ENCODE measurements at places on chromosomes 12 and 14.

DNA sequence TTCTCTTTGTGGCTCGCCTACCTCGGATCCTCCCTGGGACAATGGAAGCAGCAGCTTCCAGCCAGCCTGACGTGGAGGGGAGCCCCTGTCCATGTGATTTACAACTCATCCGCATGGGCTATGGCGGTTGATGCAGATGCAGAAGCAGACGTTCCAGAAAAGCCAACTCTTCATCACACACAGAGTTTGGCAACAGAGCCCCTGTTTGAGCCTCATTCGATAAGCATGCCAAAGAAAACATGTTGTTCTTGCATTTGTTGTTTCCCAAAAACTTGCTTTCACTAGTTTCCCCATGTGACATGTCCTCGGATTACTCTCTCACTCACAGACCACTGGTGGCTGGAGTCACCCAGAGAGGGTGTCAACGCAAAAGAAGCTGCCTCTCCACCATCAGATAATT is 16.4 kb upstream of the TC2N start:
- no peak for DNase-seq

- DNase-seq = no peak
These were observed 122.8 kb downstream of the EML1 start for GRCh38 chr14:99916091-99916383.

DNA sequence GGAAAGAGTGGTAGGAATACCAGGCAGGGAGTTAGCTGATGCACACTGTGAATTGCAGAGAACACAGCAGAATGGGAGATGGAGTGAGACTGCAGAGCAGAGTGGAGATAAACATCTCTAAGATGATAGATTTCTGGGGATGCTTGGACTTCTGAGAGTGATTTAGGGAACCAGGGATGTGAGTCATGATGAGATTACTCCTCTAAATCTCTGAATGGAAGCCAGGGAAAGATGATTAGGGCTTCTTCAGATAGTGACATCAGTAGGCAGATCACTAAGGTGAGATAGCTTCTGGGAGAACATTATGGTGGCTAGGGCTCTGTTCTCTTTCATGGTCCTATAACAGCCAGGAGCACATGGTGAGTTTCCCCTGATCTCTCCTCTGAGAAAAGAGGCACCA is 501.5 kb upstream of the USP15 start:
- DNase-seq = no peak

DNA sequence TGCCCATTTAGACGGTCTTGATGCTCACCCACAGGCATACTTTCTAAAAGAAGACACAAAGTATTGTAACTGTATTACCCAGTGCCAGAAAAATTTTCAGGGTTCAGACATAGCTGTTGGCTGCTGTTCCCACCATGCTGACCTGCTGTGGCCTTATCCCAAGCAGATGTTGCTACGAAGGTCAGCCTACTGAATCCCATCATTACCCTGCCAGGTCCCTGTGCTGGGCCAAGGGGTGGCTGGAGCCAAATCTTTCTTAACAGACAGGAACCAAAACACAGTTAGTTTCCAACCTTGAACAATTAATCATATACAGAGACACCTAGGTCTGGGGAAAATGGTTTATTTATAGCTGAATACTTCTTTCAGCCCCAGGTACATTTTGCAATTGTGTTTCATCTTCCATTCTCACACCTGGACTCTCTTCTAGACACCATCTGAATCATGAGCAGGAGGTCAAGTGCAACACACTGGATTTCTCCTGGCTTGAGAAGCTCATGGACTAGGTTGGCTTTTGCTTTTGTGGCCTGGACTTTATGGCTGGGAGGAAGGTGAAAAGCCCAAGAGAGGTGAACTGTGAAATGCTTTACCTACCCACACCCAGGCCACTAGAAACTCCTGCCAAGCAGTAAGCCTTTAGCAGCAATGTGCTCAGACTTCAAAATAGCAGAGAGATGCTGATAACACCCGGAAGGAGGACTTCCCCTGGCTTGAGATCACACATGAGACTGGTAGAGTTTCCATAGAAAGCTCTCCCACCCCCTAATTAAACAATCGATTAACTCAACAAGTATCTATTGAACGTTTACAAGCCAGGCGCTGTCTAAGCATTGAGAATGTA is 150.1 kb downstream of the SUDS3 start:
- no peak for DNase-seq

DNA sequence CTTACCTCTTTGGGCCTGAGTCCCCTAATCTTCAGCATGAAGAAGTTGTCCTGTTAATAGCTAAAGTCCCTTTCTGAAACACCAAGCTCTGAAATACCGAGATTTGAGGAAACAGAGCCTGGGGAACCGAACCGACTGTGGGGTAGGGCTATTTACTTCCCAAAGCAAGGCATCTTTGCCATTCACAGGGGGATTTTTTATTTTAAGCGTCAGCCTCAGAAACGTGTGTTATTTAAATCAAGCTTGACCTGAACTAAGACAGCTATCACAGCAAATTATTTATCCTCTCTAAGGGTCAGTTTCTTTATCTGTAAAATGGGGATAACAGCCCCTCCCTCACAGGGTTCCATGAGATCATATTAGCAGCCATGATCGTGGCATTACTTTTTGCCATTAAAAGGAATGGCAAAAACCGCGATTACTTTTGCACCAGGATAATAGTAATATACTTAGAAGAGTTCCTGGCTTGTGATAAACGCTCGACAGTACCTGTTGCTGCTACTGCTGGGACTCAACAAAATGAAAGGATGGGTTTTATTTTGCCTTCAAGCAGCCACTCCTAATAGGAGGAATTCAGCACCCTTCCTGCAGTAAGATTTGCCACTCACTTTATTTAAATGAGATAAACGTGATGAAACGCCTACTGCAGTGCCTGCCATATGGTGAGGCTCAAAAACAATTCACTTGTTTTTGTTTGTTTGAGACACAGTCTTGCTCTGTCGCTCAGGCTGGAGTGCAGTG is 1.3 kb upstream of the CORO1C start:
- no peak for DNase-seq

DNA sequence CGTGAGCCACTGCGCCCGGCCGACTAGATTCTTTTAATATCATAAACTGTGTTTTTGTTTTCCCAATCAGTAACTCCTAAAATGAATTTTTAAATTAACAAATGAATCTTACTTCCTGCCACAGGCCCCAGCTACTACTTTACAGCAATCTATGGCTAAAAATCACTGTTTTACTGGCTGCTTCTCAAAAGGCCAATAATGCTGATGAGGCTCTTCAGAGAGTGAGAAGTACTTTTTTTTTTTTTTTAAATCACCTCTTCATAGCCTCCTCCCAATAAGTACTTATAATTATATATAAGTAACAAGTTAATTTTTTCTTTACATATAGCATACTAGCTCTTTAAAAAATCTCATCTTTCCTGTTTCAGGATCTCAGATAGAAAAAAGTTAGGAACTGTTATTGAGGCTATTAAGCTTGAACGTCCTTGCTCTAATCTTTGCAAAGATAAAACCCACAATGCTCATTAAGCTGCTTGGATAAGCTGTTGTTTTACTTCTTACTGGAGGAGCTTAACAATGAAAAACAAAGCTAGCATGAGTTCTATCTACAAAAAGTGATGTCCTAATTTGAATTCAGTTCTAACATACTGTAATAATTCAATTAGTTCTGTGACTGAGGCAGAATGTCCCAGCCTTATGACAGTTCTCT is 12.8 kb upstream of the WDR20 start:
- no peak for DNase-seq

DNA sequence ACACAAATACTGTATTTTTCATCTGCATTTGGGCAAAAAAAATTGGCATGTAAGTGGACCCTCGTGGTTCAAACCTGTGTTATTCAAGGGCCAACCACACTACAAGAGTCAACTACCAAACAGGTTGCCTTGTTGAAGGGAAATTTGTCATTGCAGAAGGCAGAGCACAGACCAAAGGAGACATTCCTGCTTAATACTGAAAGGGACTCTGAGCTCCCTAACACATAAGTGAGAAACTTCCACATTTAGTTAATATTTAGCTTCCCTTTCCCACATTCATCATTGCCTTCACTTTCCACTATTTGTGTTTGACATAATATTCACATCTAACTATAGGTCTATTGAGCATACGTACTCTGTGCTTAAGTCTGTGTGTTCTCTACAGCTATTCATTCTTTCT is 266.9 kb downstream of the KCNH5 start:
- no peak for DNase-seq

DNA sequence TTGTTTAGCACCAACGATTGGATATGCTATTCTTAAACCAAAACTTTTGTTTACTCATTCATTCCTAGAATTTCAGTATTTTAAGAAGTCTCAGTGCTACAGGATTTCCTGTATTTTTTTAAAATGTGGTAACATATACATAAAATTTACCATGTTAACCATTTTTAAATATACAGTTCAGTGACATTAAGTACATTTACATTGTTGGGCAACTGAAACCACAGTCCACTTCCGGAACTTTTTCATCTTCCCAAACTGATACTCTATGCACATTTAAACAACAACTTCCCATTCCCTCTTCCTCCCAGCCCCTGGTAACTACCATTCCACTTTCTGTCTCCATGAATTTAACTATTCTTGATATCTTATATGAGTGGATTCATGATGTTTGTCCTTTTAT is 30.3 kb downstream of the PDE3A start:
- no peak for DNase-seq

DNA sequence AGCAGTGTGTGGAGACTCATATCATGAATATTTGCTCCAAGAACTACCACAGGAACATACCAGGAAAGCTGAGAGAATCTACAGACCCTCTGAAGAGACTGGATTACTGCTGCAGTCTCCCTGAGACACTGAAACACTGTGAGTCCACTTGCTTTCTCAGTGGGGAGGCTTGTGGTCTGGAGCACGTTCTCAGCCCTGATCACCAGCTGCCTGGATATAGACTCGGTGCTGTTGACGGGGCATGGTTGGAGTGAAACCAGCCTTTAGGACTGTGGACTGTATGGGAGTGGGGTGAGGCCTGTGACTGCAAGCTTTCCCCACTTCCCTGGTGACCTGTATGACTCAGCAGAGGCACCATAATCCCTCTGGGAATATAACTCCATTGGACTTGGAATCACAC is 525.8 kb upstream of the FBXO33 start:
- DNase-seq = no peak

DNA sequence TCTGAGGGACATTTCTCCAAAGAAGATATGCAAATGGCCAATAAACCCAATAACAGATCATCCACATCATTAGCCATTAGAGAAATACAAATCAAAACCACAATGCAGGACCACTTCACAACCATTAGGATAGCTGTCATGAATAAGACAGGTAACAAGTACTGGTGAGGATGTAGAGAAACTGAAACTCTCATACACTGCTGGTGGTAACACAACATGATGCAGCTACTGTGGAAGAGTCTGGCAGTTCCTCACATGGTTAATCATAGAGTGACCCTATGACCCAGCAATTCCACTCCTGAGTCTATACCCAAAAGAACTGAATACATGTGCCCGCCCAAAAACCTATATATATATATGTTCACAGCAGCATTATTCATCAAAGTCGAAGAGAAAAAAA is 39.0 kb downstream of the TTC9 start:
- DNase-seq = no peak

- DNase-seq = no peak
These were observed 71.8 kb downstream of the NINJ2 start for GRCh38 chr12:591167-592023.

DNA sequence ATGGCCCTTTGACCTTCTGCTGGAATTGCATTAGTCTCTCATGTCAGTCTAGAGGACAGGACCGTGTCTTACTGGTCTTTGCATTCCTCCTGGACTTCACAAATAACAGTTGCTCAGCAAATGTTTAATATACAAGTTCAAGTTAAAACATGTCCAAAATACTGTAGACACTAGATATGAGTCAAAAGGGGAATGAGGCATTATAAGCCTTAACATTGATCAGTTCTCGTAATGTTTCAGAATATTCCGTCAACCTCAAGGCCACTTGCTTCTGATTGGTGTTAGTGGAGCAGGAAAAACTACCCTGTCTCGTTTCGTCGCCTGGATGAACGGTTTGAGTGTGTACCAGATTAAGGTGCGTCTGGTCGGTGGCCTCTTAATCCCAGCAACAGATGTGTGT is 59.9 kb downstream of the HSP90AA1 start:
- DNase-seq = no peak

- DNase-seq = no peak
These were observed 19.7 kb downstream of the SYNE3 start for GRCh38 chr14:95496690-95497259.

- no peak for DNase-seq
These were observed 7.8 kb downstream of the PELI2 start for GRCh38 chr14:56125772-56126636.

Measured in iris pigment epithelial cell (primary cell).